GM12891 (cell line): ENCODE measurements at places on chromosomes 2 and 18.

DNA sequence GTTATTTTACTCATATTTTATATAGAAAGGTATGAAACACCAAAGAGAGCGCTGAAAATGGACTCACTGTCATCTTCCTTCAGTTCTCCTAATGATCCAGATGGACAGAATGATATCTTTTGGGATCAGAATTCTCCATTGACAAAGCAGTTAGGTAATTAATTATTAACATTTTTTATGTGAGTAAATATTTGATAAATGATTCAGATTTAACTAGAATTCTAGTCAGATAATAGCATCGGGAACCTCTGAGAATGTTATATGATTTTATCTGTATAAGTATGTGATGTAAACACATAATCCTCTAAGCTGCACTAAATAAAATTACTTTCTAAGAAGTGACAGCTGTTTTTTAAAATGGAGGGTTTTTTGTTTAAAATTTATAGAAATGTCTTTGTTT is 2.0 kb downstream of the ETAA1 start:
- DNase-seq, result no peak

DNA sequence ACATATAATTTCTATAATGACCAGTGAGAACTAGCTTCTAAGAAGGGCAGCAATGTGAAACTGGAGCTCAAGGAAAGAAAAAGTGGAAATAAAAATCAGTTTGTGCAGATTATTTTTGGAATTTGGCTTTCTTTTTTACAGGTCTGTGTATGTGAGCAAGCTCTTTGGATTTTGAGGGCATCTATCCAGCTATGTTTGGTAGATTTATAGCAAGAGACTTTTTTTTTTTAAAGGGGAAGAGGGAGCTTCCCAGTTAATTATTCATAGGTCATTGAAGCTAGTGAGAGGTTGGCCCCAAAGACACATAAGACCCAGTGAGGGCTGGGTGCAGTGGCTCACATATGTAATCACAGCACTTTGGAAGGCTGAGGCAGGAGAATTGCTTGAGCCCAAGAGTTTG is 24.0 kb upstream of the COLEC12 start:
- no peak for DNase-seq

GRCh38 chr2:187499941-187500532 is 52.0 kb upstream of the CALCRL start:
- DNase-seq, result no peak

GRCh38 chr2:53739032-53739431 is 28.6 kb upstream of the CHAC2 start:
- no peak for DNase-seq

- no peak for DNase-seq
Measured at GRCh38 chr18:76691800-76692199, 130.6 kb upstream of the ZNF236 start.

- DNase-seq, result no peak
Measured at GRCh38 chr2:202488671-202489070, 112.5 kb downstream of the BMPR2 start.
